Mesothelial cell of epicardium (in vitro differentiated cells): ENCODE measurements at places on chromosomes 11 and 22.

- DNase-seq: no peak
These were observed 116.2 kb downstream of the KIF18A start for GRCh38 chr11:27991736-27992135.

DNA sequence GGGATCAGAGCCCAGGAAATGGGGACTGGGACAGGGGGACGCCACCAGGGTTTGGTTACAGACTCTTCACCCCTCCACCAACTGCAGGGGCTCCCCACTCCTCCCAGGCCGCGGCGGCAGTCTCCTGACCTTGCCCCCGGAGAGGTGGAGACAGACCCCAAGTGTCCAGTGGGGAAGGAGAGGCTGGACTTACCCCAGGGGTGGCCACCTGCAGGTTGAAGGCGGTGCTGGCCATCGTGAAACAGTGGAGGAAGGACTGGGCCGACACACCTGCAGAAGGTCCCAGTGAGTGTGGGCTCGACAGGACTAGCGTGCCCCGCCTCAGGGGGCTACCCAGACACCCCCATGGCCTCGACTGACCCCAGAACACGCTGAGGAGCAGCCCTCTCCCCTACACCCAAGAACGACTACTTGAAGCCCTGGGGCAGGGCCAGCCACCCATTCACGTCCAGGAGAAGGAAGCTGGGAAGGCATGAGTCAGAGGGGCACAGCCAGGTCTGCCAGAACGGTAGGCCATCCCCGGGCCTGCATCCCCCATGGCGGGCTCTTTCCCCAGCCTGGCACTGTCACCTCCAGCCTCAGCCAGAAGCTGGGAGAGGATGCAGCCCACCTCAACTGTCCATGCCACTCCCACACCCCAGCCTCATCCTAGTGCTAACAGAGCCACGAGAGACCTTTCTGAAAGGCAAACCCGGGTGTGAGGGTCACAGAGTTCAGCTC is 2.3 kb downstream of the GATD1 start:
- no peak for DNase-seq

- no peak for DNase-seq
These were observed 83.1 kb upstream of the ADSL start for GRCh38 chr22:40263191-40263590.

DNA sequence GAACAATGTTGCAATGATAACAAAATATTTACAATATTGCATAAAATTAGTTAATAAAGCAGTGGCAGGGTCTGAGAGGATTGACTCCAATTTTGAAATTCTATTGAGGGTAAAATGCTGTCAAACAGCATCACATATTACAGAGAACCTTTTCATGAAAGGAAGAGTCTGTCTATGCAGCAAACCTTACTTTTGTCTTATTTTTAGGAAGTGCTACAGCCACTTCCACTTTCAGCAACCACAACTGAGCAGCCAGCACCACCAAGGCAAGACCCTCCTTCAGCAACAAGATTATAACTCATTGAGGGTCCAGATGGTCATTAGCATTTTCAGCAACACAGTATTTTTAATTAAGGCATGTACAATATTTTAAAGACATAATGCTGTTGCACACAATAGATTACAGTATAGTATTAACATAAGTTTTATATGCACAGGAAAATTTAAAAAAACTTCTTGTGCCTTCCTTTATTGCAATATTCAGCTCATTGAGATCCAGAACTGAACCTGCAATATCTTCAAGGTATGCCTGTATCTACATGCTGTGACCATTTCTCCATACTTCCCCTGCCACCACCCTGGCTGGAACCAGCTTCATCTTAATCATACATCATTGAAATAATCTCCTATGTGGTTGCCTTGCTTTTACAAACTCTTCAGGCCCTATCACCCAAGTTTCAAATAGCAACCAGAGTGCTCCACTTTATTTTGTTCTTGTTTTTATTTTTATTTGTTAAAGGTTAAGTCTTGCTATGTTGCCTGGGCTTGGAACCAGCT is 711.2 kb downstream of the KCNA4 start:
- no peak for DNase-seq

DNA sequence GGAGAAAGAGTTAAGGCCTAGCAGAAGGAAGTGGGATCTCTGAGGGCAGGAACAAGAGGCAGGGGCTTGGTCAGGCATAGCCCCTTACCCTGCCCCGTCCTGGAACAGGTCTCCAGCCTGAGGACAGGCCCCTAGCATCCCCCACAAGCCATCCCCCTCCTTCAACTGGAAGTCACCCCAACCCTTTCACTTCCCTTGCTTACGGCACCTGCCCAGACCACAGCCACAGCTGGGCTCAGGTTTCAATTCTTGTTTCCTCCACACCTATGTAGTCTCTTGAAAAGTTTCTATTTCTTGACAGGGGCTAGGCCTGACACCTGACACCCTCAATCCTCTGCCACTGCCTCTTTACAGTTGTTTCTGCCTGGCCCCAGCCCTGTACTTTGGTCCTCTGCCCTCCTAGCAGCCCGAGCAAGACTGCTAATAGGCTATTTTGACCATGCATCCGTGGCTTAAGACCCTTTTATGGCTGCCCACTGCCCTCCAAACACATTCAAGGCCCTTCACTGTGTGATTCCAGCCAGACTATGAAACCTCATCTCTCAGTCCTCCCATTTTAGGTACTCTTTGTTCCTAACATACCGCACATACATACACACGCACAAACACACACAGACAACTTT is 10.9 kb upstream of the FCHSD2 start:
- no peak for DNase-seq

DNA sequence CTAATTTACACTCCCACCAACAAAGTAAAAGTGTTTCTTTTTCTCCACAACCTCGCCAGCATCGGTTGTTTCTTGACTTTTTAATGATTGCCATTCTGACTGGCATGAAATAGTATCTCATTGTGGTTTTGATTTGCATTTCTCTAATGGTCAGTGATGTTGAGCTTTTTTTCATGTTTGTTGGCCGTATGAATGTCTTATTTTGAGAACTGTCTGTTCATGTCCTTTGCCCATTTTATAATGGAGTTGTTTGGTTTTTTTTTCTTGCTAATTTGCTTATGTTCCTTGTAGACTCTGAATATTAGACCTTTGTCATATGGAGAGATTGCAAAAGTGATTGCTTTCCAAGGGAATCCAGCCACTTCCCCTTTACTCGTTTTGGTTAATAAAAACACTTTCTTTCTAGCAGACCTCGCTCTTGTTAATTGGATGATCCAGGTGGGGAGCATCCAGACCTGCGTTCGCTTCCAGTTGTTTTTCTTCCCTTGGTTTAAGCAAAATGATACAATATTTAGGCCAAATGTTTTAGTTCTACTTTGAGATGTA is 17.1 kb upstream of the APOL4 start:
- no peak for DNase-seq

DNA sequence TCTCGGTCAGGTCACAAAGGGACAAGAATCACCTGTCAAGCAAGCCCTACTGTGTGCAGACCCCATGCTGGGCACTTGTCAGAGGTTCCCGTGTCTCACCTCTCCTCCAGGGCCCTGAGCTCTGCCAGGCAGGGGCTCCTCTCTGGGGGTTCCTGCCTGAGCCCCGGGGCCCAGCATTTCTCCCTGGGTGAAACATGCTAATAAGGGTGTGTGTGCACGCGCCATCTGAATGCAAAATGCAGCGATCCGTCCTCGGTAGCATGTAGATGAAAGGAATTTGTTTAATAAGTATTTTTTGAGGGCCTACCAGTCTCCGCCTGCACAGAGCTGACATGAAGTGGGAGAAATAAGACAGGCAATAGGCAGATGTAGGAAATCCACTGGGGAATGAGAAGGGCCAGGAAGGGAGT is 5.8 kb downstream of the ELFN2 start:
- no peak for DNase-seq

DNA sequence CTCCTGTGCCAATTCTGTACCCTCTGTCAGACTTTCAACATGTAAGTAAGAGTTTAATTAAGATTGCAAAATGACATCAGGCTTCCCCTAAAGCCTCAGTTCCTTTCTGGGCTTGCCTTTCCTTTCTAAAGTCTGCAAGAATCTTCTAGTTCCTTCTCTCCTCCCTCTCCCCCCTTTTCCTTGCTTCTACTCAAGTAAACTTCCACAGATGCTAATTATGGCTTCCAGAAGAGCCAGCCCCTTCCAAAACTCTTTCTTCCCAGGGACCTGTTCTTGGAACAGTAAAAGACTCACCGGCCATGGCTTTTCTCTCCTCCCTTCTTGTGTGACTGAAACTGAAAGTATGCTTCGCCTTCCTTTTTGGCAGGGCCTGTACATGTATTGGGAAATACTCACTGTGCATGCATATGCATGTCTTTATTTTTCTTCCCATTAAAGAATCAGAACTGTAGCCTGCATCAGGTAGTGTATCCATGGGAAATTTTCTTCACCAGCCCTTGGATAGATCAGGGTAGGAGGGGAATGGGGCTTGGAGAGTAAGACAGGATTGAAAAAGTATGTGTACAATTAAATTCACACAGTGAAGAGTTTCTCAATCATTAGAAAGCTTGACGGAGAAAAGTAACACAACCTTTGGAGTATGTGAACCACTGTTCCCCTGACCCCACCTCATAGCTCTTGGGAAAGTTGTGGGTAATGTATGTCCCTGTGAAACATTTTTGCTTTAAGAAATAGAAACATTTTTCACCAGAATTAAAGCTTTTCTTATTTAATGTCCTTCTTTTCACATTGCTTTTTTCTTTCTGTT is at the start of gene CASP1:
Gene CASP1, minus strand, starts transcription at position 332 of the 808 bp plus-strand sequence. Its CDS starts 31 bp downstream, at position 301.
- DNase-seq: no peak

DNA sequence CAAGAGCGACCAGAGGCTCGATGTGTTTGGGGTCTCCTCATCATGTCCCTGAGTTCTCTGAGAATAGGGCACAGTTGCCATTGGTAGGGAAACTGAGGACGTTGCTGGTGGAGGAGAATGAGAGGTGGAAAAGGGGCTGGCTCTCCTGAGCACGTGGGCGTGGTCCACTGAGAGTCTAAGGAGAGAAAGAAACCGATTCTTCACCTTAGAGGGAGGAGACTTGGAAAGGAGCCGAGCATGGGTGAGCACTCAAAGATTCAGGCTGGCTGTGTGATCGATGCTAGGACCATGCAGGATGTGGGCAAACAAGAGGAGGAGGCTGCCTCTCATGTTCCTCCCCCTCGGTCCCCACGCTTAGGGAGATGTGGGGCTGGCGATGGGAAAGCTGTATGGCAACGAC is 19.8 kb upstream of the TLCD5 start:
- no peak for DNase-seq

- no peak for DNase-seq
These were observed 65.4 kb upstream of the TSPAN18 start for GRCh38 chr11:44661311-44661717.

GRCh38 chr22:47691152-47691895 is 928.9 kb downstream of the TBC1D22A start:
- DNase-seq: no peak

GRCh38 chr11:113730887-113731726 is 25.0 kb upstream of the TMPRSS5 start:
- peak; percentile 60 for DNase-seq

GRCh38 chr11:65546217-65546958 is 11.8 kb downstream of the LTBP3 start:
- DNase-seq: peak; percentile 75

- no peak for DNase-seq
These were observed 453.5 kb downstream of the LRRC4C start for GRCh38 chr11:41005986-41006385.

DNA sequence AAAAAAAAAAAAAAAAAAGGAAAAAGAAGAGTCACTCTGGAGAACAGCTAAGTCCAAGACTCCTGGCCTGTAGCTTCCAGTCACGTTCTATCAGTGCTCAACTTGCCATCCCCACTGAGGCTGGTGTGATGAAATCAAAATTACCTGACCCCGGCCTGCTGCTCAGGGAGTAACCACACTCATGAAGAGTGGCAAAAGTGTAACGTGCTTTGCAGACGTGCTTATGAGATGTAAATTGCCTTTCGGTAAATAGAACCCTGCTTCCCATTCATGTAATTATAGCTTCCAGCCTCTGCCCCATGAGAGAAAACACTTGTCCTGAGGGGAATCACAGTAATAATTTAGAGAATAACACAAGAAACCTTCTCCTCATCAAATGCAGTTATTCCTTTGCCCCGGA is 28.2 kb upstream of the CHKA start:
- DNase-seq: no peak

GRCh38 chr22:49177666-49178065 is 650.0 kb downstream of the BRD1 start:
- DNase-seq: no peak

GRCh38 chr11:71402878-71403277 is 45.3 kb downstream of the DHCR7 start:
- DNase-seq: no peak

GRCh38 chr22:25057013-25057881 is 104.7 kb downstream of the KIAA1671 start:
- DNase-seq: peak; percentile 87

DNA sequence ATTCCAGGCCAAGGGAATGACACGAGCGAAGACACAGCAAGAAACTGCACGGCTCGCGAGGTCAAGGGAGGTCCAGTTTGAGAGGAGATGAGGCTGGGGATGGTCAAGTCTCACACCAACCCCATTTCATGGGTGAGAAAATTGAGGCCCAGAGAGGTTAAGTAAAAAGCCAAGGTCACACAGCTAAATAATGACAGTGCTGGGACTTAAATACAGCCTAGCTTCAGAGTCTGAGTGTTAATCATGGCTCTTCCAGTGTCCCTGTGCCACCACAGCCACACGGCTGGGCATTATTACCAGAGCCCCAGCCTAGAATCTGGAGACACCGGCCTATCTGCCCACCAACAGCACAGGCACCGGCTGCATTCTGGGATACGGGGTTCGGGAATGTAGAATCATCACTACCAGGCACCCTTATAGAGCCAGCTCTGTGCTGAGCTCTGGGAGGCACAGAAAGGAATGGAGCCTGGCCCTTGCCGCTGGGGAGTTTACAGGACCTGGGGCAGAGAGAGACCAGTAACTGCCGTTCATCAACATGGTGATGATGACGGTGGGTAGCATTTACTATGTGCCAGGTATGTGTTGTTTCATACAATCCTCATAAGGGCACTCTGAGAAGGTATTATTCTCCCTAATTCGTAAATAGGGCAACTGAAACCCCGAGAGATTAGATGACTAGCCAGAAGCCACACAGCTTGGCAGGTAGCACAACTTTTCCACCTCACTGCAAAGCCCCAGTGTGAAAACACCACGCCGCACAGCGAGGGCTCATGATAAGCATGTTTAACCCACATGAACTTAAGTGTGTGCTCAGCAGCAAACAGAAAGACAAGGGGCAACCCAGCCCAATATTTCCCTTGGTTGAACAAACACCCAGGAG is 51.8 kb downstream of the CD6 start:
- no peak for DNase-seq

GRCh38 chr11:72436661-72437060 is 2.3 kb upstream of the CLPB start:
- no peak for DNase-seq

- no peak for DNase-seq
These were observed 452.7 kb upstream of the CNTN5 start for GRCh38 chr11:98568013-98568412.

- no peak for DNase-seq
These were observed 425.4 kb downstream of the ETS1 start for GRCh38 chr11:128161994-128162393.

- DNase-seq: no peak
These were observed 8.4 kb downstream of the KCTD17 start for GRCh38 chr22:37059876-37060449.
